ENCODE measurements at places on chromosomes 1 and 21.

- peak; percentile 84 for DNase-seq
These were observed 8.5 kb downstream of the SH3BGRL3 start for GRCh38 chr1:26288311-26288941.

DNA sequence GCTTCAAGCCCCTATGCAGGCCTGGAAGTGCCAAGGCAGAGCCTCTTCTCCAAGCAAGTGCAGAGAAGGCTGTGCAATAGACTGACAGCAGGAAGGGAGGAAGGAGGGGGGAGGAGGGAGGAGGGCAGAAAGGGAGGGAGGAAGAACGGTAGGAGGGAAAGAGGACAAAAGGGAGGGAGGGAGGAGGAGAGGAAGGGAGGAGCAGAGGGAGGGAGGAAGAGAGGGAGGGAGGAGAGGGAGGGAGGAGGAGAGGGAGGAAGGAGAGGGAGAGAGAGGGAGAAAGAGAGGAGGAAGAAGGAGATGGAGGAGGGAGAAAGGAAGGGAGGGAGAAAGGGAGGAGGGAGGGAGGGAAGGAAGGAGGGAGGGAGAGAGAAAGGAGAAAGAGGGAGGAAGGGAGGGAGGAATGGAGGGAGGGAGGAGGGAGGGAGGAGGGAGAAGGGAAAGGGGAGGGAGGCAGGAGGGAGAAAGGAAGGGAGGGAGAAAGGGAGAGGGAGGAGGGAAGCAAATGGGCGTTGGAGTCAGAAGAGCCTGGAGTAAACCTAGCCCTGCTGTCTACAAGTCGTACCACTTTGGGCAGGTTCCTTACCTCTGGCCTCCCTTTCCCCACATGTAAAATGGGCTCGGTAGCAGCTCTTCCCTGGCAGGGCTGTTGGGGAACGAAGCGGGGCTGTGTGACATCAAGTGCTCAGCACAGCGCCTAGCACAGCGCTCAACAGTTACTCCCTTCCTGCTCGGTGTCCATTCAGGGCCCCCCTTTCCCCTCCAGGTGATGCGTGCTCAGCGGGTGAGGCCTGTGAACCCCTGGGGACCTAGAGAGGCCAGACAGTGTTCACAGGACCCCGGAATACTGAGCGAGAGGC, 244.6 kb downstream of the NPHP4 start:
- no peak for DNase-seq

DNA sequence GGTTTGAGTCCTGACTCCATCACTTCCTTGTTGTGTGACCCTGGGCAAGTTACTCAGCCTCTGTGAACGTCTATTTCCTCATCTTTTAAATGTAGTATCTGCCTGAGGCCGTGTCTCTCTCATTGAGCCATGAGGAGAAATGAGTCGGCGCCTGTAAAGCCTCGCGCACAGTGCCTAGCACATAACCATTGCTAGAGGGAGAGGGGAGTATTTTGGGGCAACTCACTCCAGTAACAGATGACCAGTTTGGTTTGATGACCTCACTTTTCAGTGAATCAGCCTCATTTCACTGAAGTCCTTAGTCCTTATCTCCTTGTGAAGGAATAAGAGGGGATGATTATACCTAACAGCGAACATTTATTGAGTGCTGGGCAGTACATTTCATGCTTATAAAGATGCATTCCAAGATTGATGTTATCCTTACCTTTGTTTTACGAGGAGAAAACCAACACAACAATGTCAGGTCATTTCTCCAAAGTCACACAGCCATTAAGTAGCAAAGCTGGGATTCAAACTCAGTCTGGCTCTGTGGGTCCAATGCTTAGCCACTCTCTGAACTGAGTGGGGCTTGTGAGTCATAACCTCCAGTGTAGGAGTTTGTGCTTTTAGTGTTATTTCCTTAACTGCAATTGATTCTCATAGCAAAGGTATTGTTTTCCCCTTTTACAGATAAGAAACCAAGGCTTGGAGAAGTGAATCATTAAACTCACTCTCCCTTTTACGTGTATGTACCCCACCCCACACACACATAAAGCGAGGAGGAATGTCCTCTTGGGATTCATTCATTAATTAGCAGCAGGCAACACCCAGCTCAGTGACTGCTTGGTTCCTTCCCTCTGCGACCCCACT, 25.9 kb downstream of the KCNC4 start:
- peak; percentile 73 for DNase-seq

DNA sequence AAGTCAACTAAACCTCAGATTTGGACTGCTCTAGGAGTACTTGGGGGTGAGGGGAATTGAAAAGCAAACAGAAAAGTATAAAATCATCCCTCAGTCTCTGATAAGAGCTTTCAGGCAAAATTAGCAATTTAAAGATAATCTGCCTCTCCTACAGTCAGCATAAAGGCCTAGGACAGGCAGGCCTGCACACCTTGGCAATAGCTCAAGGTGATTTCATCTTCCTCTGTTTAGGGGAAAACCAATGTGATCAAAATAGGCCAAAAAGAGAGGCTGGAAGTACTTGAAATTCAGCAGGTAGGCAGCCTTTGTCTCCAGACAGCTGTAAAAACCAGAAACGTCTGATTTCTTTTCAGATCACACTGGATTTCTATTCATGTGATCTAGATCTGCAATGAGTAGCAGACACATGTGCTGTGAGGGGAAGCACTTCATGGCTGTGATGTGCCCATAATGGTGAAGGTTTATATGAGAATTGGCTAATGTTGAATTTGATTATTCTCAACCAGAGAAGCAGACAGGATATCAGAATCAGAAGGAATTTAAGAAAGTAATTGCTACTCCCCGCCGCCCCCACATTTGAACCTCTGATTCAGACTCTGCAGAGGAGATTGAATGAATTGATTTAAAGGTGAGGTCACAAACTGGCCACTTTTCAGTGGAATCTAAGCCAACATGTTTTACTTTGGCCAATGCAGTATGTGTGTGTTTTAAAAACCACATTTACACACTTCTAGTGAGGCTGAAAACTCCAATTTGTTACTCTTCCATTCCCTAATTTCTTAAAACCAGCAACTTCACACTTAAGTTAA, 45.8 kb upstream of the DNASE2B start:
- no peak for DNase-seq

DNA sequence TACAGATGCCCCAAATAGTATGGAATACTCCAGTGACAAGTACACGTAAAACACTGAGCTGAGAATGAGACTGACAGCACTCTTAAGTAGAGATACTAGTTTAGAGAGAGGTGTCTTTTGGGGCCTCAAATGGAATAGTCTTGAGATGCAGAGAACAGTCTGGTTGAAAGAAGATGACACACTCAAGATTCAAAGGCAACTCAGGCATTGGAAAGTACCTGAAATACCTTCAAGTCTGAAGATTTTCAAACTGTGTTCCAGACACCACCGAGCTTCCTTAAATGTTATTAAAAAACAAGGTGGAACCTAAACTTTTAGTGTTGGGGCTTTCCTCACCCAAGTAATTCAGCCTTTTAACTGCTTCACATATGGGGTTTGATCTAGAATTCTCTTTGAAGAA, 437.7 kb downstream of the OMA1 start:
- DNase-seq: no peak

DNA sequence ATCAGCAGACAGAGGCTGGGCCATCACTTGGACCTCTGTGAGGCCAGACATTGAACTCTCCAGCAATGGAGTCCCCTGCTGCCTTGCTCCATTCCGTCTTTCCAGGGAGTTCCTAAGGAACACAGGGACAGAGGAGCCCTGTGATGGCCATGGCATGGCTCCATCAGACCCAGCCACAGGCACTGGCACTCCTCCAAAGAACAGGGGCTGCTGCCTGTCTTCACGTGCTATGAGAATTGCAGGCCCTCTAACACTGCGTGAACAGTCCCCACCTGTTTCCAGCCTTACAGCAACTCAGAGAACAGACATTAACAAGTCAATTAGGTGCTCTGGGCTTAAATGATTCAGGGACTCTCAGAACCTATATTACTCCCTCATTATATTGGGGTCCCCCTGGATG, 140.8 kb downstream of the ASTN1 start:
- no peak for DNase-seq

- no peak for DNase-seq
These were observed 437.1 kb downstream of the PTBP2 start for GRCh38 chr1:97158691-97159096.

- DNase-seq: no peak
These were observed 230.9 kb downstream of the CHRM3 start for GRCh38 chr1:239617259-239617658.

- DNase-seq: no peak
These were observed 73.6 kb upstream of the SLC45A1 start for GRCh38 chr1:8244304-8244703.

GRCh38 chr1:158177700-158178450, 2.8 kb upstream of the CD1D start:
- peak; percentile 63 for DNase-seq

GRCh38 chr1:82837766-82838465, 1037.2 kb downstream of the ADGRL2 start:
- DNase-seq: no peak

- no peak for DNase-seq
These were observed 55.8 kb downstream of the SLC9A1 start for GRCh38 chr1:27099135-27099586.

DNA sequence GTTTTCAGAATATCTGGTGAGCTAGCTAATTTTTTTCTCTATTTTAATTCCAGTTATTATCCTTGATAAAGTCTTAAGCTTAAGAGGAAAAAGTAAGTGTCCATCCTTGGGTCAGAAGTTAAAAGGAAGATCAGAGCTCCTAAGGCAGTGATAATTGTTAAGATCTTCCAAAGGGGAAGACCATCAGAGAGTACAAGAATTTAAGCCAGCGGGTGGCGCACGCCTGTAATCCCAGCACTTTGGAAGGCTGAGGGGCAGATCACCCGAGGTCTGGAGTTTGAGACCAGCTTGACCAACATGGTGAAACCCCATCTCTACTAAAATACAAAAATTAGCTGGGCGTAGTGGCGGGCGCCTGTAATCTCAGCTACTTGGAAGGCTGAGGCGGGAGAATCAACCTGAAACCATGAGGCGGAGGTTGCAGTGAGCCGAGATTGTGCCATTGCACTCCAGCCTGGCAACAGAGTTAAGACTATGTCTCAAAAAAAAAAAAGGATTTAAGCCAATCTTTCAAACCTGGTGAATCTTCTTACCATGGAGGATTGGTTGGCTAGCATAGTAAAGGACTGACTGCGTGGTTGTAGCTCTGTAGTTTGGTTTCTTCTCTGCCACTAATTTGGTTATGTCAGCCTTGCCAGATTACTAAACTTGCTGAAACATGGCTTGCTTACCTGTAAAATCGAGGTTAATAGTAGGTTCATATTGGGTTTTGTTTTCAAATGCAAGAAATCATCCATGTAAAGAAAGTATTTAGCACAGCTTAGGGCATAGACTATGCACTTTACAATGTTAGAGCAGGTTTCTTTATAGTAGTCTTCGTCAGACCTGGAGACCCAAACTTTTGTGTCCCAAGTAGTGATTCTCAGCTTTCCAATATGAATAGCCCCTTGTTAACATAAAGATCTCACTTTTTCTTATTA, 15.9 kb downstream of the AKIRIN1 start:
- no peak for DNase-seq
